Ascending aorta (tissue), 2 donors: ENCODE measurements at places on chromosomes 16 and 17.

DNA sequence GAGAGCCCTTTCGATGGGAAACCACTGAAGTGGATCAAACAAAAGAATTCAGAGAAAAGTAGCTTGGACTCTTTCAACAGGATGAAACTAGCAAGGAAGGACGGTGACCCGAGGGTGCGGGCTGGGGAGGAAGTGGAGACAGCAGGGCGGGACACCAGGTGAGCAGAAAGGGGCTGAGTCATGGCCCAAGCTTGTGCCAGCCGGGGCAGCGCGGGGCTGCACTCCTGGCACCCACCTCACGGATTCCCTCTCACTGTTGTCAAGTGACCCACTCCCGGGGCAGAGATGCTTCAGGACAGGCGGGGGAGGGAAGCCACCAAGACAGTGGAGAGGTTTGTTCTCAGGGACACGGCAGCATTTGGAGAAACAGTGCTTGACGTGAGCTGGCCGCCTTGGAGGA, 10.7 kb upstream of the RNF222 start:
- no peak for DNase-seq

DNA sequence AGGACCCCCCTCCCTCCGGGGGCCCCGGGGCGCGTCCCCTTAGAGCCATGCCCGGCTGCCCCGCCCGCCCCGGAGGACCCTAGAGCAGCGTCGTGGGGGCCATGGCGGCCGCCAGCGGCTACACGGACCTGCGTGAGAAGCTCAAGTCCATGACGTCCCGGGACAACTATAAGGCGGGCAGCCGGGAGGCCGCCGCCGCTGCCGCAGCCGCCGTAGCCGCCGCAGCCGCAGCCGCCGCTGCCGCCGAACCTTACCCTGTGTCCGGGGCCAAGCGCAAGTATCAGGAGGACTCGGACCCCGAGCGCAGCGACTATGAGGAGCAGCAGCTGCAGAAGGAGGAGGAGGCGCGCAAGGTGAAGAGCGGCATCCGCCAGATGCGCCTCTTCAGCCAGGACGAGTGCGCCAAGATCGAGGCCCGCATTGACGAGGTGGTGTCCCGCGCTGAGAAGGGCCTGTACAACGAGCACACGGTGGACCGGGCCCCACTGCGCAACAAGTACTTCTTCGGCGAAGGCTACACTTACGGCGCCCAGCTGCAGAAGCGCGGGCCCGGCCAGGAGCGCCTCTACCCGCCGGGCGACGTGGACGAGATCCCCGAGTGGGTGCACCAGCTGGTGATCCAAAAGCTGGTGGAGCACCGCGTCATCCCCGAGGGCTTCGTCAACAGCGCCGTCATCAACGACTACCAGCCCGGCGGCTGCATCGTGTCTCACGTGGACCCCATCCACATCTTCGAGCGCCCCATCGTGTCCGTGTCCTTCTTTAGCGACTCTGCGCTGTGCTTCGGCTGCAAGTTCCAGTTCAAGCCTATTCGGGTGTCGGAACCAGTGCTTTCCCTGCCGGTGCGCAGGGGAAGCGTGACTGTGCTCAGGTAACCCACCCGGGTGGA, 759 bp downstream of the ALKBH5 start:
- peak; percentile 35 for DNase-seq

DNA sequence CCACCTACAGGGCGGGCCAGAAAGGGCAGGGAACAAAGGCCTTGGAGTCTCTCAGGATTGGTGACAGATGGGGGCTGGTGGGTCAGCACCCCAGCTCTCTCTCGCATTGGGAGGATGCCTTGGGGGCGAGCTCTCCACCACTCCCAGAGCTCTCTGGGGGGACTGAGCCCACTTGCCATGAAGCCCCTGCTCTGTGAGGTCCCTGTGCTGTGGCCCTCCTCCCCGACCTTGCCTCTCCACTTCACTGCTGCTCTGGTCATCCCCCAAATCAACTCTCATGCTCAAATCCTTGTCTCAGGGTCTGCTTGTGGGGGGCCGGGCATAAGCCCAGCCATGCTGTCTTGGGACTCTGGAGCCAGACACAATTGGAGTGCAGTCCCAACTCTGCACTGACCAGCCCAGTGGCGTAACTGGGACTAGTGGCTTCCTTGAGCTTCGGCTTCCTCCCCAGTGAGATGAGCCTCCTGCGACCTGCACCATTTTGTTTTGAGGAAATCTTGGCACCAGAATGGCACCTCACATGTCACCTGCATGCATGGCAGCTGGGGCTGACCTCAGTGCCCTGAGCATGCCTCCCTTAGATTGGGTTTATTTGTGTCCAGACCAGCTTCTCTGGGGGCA, 184.5 kb downstream of the IRF8 start:
- no peak for DNase-seq

DNA sequence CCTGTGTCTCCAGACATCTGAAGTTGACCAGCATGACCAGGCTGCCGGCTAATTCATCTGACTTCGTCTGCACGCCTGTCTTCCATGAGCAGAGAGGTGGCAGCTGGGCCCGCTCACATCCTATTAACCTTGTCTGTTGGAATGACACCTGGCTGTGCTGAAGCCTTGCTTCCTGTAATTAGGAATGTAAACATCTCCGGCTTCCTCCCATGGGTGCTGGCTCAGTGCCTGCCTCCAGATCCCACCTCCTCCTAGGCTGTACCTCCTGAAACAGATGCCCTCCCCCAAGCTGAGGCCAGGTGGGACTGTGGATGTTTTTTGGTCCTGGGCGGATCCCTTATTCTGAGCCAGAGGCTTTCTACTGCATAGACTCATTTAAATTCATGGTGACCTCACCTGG, 296.3 kb downstream of the HS3ST4 start:
- no peak for DNase-seq

DNA sequence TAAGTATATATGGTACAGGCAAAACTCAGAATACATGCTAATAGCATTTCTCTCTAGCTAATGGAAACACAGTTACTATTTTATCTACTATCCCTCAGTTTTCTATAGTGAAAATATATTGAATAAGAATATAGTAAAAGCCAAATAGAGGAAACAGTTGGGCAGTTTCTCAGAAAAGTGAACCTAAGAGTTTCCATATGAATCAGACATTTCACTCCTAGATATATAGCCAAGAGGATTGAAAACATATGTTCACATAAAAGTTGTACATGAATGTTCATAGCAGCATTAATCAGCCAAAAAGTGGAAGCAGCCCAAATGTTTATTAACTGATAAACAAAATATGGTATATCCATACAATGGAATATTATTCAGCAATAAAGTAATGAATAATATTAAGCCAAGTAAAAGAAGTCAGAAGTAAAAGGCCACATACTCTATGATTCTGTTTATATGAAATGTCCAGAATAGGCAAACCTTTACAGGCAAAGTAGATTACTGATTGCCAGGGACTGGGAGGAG, 134.6 kb downstream of the CYB561 start:
- DNase-seq, result no peak

- peak; percentile 86 for DNase-seq
Observed at GRCh38 chr16:1180549-1181403, 27.9 kb downstream of the CACNA1H start.

GRCh38 chr17:42521036-42521435, 15.0 kb upstream of the NAGLU start:
- DNase-seq, result no peak

GRCh38 chr17:18851201-18851600, 6.7 kb upstream of the PRPSAP2 start:
- no peak for DNase-seq

- no peak for DNase-seq
Observed at GRCh38 chr17:48113201-48113676, 5.7 kb downstream of the SNX11 start.

- DNase-seq, result no peak
Observed at GRCh38 chr17:79281803-79282202, 207.2 kb downstream of the ENGASE start.

GRCh38 chr16:50204453-50205108, 51.5 kb downstream of the TENT4B start:
- no peak for DNase-seq

GRCh38 chr16:85141491-85142128, 29.3 kb upstream of the CIBAR2 start:
- DNase-seq, result no peak

DNA sequence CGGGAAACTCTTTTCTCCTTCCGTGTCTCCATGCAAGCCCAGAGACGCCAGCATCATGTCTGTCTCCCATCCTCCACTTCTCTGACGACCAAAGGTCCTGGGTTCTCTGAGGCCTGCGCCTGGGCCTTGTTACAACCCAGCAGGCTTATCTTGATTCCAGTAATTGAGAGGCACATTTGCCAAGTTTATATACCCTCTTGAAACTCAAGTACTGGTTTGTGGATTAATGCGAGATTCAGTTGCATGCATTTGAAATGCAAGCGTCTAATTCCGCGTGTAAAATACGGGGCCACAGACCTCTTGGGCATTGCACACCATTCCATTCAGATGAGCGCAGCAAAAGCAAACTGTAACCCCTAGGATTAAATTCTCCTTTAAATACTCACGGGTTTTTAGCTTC, 28.7 kb upstream of the CRISPLD2 start:
- DNase-seq, result no peak

DNA sequence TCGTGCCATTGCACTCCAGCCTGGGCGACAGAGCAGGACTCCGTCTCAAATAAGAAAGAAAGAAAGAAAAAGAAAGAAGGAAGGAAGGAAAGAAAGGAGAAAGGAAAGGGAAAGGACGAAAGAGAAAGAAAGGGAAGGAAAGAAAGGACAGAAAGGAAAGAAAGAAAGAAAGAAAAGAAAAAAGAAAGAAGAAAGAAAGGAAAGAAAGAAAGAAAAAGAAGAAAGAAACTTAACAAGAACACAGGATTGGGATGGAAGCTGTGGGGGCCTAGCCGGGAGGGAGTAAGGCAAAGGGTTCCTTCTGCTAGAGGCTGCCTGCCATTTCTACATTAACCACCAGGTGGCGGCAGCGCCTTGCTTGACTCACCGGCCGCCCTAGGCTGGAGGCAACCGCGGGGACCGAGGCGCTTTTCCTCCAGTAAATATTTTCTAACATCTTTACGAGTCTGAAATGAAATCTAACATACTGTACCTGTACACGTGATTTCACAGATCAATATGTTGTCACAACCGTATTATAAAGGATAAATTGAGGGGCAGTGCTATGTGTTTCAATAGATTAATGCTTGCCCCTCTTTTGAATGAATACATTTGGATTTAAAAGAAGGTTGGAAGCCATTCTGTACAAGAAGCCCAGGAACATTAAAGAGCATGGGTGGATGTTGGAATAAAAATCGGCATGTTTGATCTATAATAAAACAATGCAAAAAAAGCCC, 6.1 kb downstream of the GJD3 start:
- peak; percentile 93 for DNase-seq

DNA sequence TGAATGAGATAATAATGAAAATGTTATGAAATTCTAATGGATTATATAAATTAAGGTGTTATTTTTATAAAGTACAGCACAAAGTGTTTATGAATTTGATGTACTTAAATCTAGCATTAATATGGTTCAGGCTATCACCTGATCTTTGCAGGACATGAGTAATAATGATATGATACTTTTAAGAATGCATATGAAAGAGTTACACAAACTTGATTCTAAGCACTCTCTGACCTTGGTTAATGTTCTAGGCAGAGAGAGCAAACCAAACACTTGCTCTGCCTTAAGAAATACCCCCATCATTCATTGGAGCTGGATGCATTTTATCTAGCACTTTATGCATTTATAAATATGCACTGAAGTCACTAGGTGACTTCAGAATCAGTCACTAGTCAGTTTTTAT, 942.2 kb upstream of the CDH8 start:
- DNase-seq, result no peak

DNA sequence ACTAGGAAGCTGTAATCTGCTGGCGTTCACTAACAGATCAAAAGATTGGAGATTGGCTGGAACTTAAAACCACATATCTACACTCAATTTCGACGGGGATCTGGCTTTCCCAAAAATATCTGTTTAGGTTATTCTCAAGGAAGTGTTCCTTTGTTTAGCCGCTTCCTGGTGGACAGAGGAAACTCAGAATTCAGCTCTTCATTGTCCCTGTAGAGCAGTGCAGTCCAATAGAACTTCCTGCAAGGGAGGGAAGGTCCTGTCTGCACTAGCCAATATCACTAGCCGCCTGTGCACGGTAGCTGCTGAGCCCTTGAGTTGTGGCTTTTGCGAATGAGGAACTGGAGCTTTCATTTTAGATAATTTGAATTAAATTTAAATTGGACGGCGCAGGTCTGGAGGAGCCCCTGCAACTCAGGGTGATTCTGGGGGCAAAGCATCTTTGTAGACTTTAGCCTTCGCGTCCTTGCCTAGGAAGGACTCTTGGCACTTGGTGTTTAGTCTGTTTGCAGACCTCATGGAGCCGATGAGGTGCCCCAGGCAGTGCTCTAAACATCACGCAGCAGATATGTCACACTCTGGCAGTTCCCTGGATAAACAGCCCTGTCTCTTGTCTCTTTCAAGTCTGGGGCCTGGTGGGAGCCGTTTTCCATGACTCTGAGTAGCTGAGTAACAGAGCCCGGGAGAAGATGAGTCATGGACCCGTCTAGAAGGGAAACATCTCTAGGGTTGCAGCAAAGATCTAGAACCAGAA, 122.2 kb downstream of the CCDC182 start:
- DNase-seq, result no peak

DNA sequence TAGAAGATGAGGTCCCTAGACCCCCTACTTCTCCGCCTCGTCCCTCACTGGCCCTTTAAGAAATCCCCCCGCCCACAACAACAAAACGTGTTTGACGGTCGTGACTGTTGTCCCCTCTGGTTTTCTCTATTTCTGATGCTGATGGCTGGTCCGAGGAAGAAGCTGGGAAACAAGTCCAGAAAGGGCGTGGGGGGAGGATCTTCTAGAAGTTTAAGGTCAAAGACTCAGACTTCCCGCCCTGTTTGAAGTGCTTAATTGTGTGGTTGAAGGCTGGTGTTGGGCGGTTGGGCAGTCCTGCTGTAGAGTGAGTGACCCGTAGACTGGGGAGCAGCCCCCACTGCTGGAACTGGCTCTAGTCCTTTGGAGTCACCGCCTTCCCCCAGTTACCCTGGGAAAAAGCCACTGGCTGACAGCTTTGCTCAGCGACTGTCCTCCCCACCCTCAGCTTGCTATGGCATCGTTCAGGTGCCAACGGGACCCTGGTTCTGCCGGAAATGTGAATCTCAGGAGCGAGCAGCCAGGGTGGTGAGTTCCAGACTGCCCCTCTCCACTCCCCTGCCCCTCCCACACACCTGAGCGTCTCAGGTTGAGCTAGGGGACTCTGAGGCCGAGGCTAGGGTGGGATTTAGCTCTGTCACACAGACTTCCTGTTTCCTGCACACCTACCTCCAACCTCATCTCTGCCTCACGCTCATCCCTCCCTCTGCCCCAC, 1.6 kb downstream of the MLLT6 start:
- DNase-seq, result peak; percentile 63

DNA sequence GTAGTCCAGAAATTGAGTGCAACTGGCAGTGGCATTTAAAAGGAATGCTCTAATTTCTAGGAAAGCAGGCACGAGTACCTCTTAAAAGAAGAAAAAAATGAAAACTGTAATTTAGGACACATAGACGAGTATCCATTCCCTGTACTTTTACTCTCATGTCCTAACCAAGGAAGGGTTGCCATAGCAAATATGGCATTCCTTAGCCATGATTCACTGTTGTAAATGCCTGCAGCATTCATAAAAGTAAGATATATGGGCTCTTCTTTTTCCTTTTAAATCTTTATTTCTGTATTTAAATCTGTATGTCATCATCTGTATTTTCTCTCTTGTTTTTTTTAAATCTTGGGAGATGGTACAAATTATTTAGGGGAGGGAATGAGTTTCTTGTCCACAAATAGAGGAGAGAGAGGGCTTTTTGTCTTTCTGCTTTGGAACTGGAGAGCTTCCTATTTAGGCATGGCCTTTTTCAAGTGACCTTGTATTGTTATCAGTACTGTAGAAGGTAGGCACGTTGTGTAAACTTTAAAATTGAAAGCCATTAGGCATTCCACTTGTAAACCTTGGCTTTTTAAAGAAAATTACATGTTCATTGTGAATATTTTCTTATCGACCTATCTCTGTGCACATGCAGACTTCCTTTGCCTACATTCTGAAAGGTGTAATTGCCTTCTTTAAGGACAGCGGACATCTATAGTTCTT, 50.0 kb downstream of the TENT4B start:
- no peak for DNase-seq
